ENCODE measurements at places on chromosomes 1 and 21.

DNA sequence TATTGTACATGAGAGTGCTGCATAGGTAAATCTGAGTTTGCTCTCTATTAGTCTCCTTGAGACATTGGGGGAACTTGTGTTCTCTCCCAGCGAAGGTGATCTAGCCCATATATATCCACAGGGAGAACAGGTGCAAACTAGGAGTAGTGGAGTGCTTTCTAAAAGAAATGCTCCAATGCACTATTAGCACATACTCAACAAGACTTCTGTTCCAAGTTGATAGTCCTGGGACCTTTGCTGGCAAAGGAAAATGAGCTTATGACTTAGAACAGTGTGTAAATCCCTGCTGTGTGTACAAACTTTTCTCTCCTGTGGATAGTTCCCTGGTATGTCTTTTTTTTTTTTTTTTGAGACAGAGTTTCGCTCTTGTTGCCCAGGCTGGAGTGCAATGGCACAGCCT, 25.5 kb downstream of the CFAP126 start:
- DNase-seq = no peak

DNA sequence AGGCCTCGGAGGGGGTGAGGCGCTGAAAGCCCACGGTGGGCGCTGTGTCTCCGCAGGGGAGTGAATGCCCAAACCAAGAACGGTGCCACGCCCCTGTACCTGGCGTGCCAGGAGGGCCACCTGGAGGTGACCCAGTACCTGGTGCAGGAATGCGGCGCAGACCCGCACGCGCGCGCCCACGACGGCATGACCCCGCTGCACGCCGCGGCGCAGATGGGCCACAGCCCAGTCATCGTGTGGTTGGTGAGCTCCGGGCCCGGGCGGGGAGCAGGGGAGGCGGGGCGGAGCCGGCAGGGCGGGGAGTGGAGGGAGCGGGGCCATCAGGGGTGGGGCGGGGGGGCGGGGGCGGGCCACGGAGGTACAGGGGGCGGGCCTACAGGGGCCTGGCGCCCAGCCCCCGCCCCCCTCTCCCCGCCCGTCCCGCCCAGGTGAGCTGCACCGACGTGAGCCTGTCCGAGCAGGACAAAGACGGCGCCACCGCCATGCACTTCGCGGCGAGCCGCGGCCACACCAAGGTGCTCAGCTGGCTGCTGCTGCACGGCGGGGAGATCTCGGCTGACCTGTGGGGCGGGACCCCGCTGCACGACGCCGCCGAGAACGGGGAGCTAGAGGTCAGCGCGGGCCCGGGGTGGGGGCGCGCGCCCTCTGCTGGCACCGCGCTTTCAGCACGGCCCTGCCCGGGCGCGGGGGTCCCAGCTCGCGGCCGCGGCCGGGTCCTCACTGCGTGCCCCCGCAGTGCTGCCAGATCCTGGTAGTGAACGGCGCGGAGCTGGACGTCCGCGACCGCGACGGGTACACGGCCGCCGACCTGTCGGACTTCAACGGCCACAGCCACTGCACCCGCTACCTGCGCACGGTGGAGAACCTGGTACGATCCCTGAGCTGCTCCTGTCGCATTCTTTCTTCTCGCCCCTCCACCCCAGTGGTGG, 15.9 kb downstream of the ESPN start:
- DNase-seq = peak; percentile 89

DNA sequence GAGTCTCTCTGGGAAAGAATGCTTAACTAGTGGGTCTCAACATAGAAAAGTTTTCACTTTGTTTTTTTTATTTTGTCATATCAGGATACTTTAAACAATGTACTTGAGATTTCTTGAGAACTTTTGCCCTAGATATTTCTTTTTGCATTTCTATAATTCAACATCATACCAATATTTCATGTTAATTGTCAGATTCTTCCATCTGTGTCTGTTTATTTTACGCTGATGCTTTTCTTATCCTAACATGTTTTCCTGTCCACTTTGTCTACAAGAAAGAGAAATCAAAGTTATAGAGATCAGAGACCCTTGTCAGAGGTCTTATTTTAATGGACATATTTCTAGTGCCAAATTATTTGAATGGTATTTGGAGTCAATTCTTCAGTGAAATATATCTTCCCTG, 95.5 kb upstream of the B3GALT2 start:
- DNase-seq = no peak

DNA sequence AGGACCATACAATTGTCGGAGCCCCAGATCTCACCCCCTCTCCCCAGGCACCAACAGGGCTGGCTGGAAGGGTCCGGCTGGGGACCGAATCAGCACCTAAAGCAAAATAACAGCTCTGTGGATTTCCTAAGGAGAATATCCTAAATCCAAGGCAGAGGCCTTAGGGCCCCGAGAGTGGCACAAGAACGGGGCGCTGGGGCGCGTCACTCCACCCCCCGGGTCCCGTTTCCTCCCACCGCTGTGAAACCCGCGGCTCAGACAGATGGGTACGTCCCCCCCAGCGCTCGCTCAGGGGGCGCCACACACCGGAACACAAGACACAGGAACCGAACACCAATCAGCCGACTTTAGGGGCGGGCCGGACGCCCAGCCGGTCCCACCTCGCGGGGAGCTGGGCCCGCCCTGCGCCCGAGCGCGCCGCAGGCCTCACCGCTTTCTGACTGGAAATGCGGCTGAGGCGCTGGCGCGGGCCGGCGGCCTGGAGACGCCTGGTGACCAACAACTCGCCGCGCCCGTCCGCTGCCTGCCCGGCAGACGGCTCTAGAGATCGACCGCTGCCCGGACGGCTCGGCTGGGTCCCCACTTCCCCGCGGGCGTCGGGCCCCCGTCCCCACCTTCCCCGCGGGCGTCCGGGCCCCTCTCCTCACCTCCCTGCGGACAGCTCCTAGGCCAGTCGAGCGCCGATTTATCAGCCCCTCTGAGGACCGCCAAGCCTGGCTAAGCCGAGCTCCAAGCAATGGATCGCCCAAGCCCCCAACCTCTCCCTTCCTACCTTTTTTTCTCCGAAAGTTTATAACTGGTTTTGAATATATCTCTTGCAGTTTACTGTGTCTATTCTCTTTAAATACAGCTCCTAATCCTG, at the start of gene HFM1:
HFM1 (minus strand) TSS at position 687 of the 862 bp plus-strand sequence. CDS start 3,755 bp downstream, outside the sequence.
- DNase-seq = peak; percentile 66

GRCh38 chr21:31514598-31514997, 144.9 kb upstream of the SOD1 start:
- DNase-seq = no peak

GRCh38 chr21:44440241-44441040, 14.9 kb upstream of the LRRC3 start:
- DNase-seq = no peak

- DNase-seq = no peak
Observed at GRCh38 chr1:67372136-67372535, 58.1 kb downstream of the SERBP1 start.

GRCh38 chr1:84264961-84265360, 36.5 kb upstream of the SAMD13 start:
- DNase-seq = no peak

- DNase-seq = no peak
Observed at GRCh38 chr21:44998621-44999427, 59.0 kb downstream of the SLX9 start.

DNA sequence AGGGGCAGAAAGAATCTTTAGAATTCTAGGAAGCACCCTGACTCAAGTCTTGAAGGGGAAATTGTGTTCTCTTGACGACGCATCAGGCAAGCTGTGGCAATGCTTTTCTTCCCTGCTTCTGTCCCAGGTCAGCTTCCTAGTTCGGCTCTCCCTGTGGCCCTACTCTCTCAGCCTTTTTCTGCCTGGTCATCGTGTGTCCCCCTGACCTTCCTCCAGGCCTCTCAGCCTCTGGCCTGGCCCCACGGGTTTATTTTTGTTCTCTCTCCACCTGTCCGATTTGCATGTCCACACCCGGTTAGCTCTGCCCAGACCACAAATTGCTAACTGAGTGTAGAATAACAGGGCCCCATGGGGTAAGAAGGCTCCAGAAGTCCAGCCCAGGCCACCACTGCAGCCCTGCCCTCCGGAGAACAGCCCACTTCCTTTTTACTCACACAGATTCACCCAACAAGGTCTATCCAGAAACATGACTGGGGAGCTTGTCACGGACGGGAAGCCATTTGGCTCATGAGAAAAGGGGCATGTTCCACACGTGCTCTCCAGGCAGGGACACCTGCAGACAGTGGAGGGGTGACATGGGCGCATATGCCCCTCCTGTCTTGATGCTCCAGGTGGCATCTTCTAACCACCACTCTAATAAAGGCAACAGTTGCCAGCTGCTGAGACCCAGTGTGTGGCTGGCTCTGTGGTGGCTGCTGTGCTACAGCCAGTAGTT, 9.8 kb downstream of the KCNN3 start:
- DNase-seq = peak; percentile 73

DNA sequence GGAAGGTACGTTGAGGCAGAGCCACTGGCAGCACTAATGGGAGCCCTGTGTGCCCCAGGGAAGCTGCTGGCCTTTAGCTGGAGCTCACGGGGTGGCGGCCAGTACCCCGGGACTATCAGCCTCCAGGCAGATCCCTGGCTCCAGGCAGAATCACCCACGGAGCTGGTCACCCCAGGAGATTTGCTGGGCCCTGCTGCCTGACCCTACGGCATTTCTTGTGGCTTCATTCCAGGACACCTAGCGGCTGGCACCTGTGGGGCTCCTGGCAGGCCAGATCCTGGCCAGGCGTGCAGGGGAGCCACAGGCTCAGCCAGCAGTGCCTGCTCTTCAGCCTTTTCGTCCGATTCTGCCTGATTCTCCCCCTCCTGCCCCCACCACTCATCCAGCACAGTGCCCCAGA, 7.1 kb downstream of the PADI1 start:
- DNase-seq = no peak

GRCh38 chr21:15014221-15014620, 50.6 kb downstream of the NRIP1 start:
- no peak for DNase-seq

- no peak for DNase-seq
Observed at GRCh38 chr1:99648107-99648506, 2.2 kb downstream of the PALMD start.

DNA sequence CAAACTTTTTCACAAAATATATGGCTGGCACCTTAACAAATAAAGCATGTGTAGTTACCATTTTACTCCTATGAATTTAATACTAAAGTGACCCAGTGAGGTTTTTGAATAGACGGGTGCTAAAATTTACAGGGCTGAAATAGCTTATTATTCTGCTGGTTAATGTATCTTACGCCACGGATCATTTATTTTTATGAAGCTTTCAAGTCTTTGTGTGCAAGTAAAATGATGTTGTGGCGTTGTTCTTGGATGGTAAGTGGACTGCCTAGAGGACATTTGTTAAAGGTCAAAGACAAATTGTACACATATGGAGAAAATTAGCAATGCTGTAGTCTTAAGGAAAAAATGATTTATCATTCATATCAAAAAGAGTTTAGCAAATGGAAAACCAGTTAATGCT, 22.8 kb downstream of the INSL5 start:
- no peak for DNase-seq

- DNase-seq = no peak
Observed at GRCh38 chr1:2611621-2612437, 21.0 kb downstream of the MMEL1 start.

- DNase-seq = no peak
Observed at GRCh38 chr1:25006770-25007169, 76.7 kb upstream of the RUNX3 start.

- no peak for DNase-seq
Observed at GRCh38 chr1:200337410-200337809, 72.4 kb downstream of the ZNF281 start.

DNA sequence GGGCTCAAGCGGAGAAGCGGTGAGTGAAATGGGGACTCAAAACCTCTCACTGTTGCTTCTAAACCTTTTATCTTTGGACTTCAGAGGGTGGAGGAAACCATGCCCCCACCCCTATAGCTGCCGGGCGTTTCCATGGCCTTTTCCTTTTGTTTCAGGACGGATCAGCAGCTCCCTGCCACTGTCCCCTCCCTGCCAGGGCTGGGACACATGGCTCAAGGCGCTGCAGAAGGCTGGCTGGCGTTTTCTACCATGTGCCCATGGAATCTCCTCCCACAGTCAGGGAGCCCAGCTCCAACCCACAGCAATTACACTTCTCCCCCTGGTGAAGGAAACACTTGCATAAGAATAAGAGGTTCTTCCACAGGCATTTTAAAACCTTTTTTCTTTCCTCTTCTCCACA, 812.7 kb downstream of the PLA2G4A start:
- DNase-seq = no peak

GRCh38 chr1:53388963-53389362, 61.1 kb upstream of the LRP8 start:
- no peak for DNase-seq

DNA sequence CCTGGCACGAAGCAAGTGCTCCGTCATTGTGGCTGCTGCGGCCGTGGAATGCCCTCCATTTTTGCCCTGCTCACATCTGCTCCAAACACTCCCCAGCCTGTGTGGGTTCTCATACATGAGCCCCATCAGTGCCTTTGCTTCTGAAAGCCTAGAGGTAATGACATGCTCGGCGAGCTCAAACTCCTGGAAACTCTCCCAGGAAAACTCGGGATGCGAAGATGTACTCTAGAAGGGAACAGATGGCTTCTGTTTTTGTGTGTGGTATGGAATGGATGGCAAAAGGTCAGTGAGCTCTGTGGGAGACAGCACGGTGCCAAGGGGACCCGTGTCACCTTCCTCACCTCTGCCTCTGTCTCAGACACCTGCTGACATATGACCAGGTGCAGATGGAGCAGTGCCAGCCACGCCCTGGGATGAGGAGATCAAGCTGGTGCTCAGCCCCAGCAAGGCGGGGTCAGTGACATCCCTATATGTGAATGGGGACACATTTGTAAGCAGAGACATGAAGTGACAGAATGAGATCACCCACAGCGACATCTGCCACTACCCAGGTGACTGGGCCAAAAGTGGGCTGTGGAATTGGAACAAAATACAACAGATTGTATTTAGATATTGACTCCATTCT, 84.1 kb upstream of the COX20 start:
- DNase-seq = no peak

- DNase-seq = no peak
Observed at GRCh38 chr1:221031458-221032203, 152.4 kb downstream of the HLX start.

DNA sequence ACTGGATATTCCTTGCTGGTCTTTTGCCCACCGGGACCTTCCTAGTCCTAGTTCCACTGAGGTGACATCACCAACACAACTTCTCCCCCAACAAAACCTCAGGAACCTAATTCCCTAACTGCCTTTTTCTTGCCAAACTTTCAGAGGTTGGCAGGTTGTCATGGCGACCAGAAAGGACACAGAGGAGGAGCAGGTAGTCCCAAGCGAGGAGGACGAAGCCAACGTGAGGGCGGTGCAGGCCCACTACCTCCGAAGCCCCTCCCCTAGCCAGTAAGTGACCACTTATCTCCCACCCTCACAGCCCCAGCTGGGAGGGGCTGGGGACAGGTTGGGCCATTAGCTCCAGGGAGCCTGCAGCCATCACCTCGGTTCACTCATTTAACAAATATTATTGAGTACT, 815 bp downstream of the STYXL2 start:
- DNase-seq = no peak

Measured in Peyer's patch (tissue), 4 donors.